ENCODE measurements at places on chromosomes 6 and 20.

GRCh38 chr6:125173341-125174095 lies 19.9 kb downstream of the TPD52L1 start:
- no peak for DNase-seq

DNA sequence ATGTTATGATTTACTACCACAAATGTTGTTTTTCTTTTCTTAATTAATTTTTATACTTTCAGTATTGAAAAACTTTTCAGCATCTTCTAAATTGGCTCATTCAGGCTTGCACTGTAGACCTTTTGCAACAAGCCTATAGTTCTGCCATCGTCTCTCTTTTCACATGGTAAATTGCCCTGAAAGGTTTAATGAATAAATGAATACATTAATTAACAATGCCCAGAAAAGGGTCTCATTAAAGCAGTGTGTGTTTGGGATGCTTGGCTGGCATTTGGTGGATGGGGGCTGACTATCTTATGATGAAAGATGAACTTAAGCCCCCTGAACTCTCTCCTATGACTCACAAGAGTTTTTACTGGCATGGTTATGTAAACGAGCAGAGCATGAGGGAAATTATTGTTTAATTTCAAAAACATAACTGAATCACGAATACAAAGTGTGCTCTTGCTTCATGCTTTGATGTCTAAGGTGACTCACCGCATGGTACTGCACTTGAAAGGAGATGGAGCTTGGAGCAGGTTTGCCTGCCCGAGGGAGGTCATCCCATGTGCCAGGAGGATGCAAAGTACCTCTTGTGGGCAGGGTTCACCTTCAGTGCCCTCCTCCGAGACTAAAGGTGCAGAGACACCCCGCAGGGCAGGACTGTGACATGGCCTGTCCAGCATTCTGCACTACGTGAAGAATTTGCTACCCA lies 13.8 kb upstream of the PCK1 start:
- DNase-seq = no peak

- no peak for DNase-seq
These were observed 86.9 kb downstream of the LYRM4 start for GRCh38 chr6:5173810-5174209.

GRCh38 chr20:41176711-41177552 lies 39.6 kb downstream of the PLCG1 start:
- no peak for DNase-seq

DNA sequence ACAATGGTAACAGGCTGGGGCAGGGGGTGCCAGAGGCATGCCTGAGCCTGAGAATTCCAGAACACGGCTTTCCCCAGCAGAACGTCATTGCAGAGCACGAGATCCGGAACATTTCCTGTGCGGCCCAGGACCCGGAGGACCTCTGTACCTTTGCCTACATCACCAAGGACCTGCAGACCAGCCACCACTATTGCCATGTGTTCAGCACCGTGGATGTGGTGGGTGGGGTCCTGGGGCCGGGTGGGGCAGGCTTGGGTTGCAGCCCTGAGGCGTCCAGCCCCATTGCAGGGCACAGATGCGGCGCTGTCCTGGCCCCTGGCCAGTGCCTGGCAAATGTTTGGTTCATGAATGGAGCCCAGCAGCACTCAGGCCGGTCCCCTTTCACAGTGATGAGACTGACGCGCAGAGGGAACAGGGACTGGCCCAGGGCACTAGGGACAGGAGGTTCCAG lies 57.1 kb downstream of the TCP11 start:
- DNase-seq = no peak

GRCh38 chr6:148535976-148536375 lies 193.3 kb downstream of the SASH1 start:
- no peak for DNase-seq

DNA sequence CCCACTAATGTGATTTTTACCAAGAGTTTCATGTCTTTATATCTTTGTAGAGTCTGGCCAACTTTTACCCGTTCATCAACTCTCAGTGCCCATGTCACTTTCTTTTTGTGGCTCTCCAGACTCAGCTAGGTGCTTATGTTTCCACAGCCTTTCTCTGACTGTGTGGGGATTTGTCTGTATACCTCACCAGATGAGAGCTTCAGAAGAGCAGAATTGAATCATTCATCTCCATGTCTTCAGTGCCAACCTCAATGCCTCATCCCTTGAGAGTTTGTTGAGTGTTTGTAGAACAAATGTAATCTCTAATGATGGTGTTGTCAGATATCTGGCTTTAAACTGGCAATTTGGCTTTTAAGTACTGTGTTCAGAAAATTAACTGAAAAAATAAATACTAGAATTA lies 16.8 kb upstream of the CCN2 start:
- DNase-seq = no peak

- no peak for DNase-seq
These were observed 22.6 kb downstream of the B4GALT5 start for GRCh38 chr20:49690899-49691620.

DNA sequence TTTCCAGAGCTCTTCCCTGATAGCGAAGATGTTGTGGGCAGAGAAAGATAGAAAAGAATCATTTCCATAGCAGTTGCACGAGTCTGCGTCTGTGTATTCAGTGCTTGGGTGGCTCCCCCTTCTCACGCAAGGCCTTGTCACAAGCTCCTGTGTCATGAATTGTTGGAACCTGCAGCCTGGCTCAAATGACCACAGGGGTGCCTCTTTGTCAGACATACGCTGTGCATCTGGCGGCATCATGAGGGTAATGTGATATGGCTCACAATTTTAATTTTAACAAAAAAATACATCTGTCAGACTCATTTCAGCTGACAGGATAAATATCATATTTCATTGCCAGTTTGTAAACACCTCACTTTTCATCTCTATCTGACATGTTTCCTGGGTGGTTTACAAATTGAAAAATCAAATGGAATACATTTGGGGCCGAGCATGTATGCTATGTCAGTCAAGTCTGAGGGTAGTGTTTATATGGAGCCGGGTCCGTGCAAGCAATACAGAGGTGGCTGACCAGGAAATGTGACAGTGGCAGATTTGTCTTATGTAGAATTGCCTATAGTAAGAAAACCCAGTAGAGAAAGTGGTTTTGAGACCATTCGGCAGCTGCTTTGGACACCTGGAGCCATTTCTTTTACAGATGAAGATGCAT lies 90.9 kb downstream of the CAP2 start:
- DNase-seq = no peak

DNA sequence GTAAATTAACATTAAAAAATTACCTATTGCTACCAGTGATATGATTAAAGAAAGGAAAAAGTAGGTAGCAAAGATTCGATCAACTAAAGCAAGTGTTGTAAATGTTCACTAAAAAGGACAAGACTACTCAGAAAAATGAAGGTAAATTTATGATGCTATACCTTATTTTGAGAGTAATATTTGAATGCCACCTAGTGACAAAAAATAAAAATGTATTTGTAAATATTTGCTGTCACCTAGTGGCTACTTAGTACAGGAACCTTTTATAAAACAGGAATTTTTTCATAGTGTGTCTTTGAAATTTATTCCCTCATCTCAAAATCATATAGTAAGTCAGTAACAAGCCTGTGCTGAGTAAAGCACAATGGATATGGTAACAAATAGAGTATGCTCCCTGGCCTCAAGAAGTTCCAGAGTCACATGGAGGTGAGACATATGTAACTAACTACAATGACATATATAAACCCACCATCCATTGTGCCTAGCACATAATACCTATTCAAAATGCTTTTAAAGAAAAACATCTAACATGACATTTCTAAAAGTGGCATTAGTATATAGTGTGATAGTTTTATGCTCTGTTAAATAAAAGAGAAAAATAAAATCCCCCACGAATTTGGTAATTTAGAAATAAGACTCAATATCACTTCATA lies 193.1 kb upstream of the SIM1 start:
- DNase-seq = no peak

- DNase-seq = no peak
These were observed 4.9 kb downstream of the COL9A3 start for GRCh38 chr20:62821726-62822210.

DNA sequence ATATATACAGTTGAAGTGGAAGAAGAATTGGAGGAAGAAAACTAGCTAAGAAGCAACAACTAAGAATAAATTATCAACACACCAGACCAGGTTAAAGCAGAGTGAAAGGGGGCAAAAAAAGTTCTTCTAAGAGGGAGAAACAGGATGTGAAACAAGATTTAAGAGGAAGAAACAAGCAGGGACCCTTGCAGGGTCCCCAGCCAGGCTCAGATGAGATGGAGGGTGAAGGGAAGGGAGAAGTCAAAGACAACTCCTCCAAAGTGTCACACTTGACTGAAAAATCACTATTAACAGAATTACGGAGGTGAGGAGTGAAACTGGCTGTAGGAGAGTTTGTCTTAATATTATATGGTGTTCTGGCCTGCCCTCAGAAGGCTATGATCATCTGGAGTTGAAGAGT lies 65.4 kb downstream of the MTFR2 start:
- no peak for DNase-seq

- DNase-seq = no peak
These were observed 527.0 kb upstream of the JARID2 start for GRCh38 chr6:14718861-14719260.

- DNase-seq = no peak
These were observed 881 bp upstream of the AIG1 start for GRCh38 chr6:143059663-143060353.

DNA sequence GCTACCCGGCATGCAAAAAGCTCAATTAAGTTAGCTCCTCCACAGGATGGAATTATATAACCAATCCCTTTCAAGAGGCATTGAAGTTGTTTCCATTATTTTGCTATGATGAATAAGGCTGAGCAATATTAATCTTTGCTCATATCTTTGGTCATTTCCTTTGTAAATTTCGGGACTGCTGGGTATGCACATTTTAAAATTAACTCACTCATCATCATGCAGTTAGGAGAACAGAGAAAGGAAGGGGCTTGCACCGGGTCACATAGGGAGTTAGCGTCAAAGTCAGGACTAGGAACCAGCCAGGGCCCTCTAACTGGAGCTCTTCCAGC lies 430 bp upstream of the FAM110A start:
- DNase-seq = no peak

GRCh38 chr6:50271266-50271665 lies 221.5 kb upstream of the DEFB112 start:
- DNase-seq = no peak

- DNase-seq = no peak
These were observed 44.0 kb upstream of the SPDEF start for GRCh38 chr6:34600101-34600500.

DNA sequence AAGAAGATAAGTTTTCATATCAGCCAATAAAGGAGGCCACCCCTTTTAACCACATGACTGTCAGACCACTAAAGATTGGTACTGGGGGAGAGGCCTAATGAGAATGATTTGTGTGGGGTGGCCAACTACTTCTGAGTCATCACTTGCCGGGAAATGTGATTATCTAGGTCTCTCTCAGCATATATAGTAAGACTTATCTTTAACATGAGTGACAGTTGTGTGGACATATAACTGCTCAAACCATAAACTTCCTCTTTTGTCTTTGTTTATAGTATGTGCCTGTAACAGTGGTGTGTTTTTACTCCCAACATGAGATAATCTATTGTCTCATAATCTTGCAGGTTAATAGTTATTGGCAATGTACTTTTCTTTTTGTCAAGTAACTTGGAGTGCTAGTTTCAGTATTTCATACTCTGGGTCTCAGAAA lies 312.4 kb downstream of the CDKAL1 start:
- DNase-seq = no peak

- DNase-seq = no peak
These were observed 29.0 kb downstream of the COL19A1 start for GRCh38 chr6:69895396-69895795.

- no peak for DNase-seq
These were observed 288.0 kb upstream of the JAG1 start for GRCh38 chr20:10961651-10962288.

DNA sequence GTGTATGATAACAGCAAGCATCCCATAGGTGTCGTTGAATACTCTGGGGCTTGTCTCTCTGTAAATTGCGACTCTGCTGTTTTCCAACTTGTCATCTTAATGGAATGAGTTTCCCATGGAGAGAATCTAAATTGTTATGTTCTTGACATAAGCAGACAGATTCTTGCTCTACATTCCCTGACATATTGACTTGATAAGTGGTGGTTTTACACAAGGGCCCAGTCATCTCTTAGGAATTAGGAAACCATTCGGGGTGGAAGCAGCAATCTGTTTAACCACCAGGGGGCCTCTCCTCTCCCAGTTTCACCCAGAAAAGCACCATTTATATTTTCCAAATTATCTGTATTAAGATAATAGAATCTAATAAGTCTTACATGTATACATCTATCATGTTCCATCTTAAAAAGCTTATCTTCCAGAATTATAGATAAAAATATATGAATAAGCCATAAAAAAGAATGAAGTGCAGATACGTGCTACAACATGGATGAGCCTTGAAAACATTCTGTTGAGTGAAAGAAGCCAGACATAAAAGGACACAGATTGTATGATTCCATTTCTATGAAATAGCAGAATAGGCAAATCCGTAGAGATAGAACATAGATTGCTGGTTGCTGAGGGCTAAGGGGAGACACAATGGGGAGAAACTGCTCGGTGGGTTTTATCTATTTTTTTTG lies 23.1 kb upstream of the MROH8 start:
- no peak for DNase-seq

DNA sequence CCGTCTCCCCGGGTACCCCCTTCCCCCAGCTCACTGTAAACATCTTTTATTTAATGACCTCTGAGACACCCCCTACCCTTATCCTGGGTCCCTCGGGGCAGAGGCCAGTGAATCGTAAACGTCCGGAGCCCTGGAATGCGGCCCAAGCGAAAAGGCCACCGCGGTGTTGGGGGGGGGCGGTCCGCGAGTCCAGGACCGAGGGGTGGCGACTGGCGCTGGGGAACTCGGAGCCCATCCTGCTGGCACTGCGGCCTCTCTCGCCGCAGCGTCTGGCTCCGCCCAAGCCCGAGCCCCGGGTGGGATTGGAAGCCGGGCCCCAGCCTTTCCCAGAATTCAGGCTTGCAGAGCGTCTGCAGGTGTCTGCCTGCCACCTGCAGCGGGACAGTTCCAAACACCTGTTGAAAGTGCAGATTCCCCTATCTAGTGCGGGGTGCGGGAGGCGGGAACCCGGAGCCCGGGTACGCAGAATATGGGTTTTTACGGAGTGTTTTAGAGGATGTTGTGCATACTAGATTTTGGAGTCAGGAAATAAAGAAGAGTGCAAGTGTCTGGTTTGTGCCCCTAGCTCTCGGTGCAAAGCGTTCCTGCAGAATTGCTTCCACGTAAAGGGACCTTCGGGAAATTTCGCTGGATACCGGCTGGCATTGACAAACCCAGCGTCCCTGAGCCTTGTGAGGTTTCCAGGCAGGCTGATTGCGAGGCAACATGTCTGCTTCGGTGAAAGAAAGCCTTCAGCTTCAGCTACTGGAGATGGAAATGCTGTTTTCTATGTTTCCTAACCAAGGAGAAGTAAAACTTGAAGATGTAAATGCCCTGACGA lies 800 bp downstream of the RWDD2A start:
- DNase-seq = no peak

GRCh38 chr6:86459978-86460377 lies 477.4 kb upstream of the HTR1E start:
- DNase-seq = no peak

GRCh38 chr6:105968603-105969333 lies 117.4 kb upstream of the PRDM1 start:
- DNase-seq = no peak

- DNase-seq = no peak
These were observed 43.4 kb downstream of the PLAGL1 start for GRCh38 chr6:143964674-143965081.

Data from thoracic aorta (tissue), 2 donors.